NB4 (cell line): ENCODE measurements at places on chromosomes 2 and 18.

DNA sequence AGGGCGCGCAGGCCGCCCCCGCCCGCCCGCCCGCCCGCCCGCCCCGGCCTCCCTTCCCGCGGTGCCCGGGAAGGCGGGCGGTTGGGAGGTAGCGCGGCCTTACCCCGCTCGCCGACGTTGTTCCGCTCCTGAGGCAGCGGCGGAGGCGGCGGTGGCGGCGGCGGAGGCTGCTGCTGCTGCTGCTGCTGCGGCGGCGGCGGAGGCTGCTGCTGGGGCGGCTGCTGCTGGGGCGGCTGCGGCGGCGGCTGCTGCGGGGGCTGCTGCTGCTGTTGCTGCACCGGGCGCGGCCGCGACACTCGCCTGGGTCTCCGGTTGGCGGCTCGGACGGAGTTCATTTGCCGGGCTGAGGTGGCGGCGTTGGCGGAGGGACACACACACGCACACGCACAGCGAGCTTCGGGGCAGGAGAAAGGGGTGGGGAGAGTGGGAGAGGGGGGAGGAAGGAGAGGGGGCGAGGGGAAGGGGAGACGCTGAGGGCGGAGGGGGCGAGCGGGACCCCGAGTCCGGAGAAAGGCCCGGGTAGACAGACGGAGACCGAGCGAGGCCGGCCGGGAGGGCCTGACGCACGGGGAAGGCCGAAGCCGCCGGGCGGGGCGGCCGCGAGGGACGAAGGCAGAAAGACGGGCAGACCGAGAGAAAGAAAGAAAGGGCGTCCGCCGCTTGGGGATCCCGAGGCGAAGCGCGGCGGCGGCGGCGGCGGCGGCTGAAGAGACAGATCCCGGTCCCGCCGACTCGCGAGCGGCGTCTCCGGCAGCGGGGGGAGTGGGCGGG is 727 bp downstream of the FBXO11 start:
- peak; percentile 79 for DNase-seq

- peak; percentile 67 for DNase-seq
Measured at GRCh38 chr2:41836948-41837347, 210.9 kb upstream of the PKDCC start.

GRCh38 chr2:98772536-98772935 is 41.6 kb upstream of the MGAT4A start:
- peak; percentile 64 for DNase-seq

GRCh38 chr2:159832858-159833257 is 34.9 kb upstream of the CD302 start:
- DNase-seq, result no peak

DNA sequence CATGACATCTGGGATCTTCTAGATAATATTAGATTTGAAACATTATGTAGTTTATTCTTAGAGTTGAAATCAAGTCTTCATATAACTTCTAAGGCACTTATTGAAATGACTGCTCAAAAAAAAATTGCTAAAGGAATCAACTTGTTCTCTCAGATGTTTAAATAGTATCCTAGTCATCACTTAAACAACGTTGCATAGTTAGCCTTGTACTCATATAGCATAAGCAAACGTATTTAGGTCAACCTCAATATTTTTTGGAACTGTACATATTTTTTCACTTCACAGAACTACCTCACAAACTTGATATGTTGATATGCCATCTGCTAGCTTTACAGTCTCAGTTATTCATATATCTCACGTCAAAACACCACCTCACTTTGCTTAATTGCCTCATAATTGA is 47.1 kb upstream of the CREB1 start:
- DNase-seq, result no peak

- no peak for DNase-seq
Measured at GRCh38 chr2:146677280-146677679, 1167.5 kb upstream of the ACVR2A start.

GRCh38 chr2:131475831-131476230 is at the start of gene TUBA3D:
Gene TUBA3D, plus strand, starts transcription at chr2:131476119. Its CDS starts 81 bp downstream, at chr2:131476200.
- DNase-seq, result no peak

DNA sequence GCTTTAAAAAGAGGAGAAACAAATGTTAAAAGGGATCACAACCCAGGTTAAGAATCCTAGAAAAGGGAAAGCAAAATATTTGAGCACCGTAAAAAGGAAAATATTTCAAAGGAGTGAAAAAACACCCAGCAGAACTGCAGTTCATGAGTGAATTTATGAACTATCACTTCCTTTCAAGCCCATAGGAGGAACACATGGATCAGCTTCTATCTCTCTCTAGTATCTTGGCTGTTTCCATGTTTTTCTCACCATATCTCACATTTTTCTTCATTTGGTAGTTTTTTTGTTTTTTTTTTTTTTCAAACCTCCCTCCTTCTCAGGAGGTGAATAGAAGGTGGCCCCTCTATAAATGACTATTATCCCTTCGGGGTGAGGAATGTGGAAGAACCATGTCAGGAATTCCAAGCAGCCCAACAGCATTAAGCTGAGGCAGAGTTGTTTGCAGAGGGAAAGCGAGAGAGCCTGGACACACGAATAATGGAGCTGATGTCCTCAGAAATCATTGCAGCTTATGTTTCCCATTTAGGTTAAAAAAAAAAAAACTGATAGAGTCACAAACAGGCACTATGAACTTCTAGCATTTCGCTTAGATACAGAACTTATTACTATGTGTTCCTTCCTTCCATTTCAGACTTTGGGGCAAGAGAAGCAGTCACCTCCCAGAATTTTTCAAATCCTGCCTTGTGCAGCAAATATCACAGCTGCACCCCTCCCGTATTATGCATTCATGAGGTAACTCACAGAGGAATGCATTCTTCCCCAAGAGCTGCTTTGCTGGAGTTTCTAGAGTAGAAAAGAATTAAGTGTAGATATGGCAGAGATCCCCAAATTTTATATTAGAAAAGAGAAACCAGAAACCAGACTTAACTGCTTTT is 315.6 kb downstream of the IRS1 start:
- no peak for DNase-seq

DNA sequence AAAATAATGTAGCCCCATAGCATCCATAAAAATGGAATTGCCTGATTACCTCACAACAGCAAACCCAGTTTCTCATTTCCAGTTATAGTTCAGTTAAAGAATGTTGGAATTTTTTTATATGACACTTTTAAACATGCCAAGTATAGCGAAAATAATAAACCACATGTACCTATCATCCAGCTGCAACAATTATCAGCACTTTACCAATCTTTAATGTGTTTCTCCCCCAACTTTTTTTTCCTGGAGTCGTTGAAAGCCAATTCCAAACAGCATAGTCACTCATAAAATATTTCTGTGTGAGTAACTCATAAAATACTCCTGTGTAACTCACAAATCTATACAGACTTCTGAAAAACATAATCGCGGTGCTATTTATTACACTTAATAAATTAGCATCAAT is 38.1 kb downstream of the SMAD4 start:
- no peak for DNase-seq

- no peak for DNase-seq
Measured at GRCh38 chr2:57878171-57878865, 168.3 kb upstream of the VRK2 start.

- DNase-seq, result no peak
Measured at GRCh38 chr18:61464551-61465142, 131.4 kb downstream of the CDH20 start.

GRCh38 chr2:152620208-152620607 is 97.1 kb downstream of the PRPF40A start:
- no peak for DNase-seq

DNA sequence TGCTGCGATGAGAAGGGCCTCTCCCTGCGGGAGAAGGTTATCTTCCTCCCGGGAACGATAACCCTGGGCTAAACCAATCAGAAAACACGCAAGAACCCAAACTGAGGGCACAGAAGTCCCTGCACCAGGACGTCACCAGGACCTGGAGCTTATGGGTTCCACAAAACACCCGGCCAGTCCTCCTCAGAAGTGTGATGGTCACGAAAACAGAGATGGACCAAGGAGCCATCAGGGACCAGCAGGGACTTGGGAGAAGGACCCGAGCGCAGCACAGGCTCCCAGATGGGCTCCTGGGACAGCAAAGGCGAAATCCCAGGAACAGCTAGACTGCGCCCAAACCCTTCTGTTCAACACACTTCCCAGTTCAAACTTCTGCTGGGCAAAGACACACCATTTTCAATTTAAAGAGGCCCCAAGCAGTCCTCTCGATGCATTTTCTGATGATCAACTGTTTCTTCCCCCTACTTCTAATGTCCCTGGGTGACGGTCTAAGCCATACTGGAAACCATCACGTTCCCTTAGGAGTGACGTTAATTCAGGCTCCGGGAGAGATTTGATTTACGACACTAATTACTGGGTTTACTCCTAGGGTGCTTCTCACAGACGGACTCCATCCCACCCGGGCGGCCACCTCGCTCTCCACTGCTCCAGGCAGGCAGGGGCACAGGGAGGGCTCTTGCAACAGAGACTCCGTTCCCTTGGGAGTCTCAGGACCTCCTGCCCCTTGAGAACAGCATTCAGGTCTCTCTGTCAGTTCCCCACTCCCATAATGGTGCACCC is 29.2 kb downstream of the ZNF516 start:
- peak; percentile 49 for DNase-seq

DNA sequence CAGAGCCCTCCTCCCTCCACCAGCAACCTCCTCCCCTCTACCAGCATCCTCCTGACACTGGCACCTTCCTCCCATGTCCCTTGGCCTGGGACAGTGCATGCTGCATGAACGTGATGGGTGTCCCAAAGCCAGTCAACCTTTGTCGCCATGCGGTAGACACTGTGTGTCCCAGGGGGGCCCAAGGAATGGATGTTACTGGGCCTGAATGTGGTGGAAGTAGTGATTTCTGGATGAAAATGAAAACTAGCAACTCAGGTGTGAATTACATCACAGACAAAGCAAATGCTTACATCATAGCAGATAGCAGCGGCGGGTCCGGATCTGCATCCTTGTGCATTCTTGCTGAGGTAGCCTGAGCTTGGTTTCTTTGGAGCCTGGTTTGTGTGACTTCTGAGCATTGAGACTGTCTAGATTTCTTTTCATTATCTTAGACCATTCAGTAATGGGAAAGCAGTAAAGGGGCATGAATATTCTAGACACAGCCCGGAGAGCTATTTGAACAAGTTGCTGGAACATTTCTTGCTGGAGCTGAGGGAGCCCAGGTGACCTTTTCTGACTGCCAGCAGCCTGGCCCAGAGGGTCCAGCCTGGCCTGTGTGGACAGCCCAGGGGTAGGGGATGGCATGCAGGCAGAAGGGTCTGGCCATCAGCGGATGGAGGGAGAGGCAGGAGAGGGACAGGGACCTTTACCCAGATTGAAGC is 100.4 kb downstream of the FAM210A start:
- DNase-seq, result no peak

DNA sequence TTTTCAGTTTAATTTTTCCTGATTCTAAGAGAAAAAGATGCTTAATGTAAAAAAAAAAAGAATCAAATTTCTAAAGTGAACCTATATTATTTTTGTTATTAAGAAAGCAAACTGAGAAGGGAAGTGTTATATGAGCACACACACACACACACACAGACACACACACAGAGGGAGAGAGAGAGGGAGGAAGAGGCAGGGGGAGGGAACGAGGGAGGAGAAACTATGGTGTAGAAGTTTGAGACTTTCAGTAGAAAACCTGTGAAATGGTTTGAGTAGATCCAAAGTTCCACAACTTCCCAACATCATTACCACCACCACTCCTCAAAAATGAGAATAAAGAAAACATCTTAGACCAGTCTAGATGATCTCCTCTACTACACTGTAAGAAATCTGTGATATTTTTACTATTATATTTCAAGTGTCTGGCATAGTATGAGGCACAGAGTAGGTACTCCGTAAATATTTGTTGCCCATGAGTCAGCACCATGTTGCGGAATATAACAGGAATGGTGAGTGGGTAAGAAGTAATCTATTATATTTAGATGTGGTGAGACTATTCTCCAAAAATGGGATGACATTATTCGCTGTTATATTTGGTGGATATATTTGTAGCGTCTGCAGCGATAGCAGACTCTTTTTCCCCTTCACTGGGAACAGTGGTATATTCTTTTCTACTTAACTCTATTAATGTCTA is 149.4 kb upstream of the DNMT3A start:
- no peak for DNase-seq

DNA sequence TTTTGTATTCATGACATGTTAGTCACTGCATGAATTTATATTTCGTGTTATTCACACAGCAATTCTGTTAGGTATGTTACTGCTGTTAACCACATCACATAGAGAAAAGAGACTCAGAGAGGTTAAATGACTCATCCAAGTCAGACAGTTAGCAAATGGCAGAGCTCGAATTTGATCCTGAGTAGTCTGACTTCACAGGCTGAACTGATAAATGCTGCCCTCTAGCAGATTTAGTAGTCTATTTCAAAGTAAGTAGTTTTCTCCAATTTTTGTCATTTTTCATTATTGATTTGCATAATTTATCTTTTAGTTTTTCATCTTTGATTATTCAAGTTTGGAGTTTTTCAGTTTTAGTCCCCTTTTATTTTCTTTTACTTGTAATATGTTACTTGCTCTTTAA is 58.3 kb downstream of the WDR7 start:
- peak; percentile 72 for DNase-seq

DNA sequence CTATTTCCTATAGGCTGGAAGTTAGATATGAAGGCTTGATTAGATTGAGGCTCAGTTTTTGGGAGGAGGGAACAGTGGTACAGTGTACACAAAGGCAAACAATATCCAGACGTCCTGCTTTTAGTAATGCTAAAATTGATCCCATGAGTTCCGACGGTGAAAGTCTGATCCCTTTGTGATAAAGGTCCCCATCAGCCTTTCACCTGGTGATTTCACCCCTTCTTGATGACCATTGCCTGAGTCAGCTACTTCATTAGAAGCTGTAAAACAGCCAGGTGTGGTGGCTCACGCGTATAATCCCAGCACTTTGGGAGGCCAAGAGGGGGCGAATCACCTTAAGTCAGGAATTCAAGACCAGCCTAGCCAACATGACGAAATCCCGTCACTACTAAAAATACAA is 29.7 kb downstream of the TWSG1 start:
- DNase-seq, result no peak

GRCh38 chr2:109230941-109231420 is 102.0 kb downstream of the SH3RF3 start:
- DNase-seq, result peak; percentile 53

DNA sequence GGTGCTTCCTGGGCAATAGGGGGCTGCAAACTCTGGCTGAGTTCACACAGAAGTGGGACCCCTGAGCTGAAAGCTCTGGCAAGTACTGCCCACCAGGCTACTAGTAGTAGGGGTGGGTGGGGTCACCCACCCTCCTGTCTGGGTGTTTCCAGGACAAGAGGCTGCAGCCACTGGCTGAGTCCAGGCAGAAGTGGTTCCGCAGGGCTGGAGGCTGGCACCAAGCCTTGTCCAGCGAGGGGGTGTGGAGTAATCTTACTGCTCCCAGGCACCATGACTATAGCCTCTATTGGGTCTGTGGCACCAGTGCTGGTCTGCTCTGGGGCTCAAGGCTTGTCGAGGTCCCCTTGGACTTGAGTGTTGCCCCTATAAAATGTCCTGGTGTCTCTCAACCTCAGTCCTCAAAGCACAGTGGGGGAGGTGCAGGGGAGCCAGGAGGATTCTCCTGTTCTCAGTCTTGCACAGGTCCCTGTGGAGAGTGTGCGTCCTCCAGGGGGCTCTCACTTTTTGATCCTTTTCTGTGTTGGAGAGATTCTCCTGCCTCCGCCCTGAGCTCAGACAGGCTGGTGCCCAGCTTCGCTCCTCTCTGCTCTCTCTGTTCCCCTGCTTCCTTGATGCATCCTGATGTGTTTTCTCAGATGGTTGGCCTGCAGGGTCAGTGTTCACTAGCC is 48.1 kb downstream of the NUP35 start:
- DNase-seq, result no peak

GRCh38 chr2:22993250-22993649 is 391.7 kb upstream of the KLHL29 start:
- no peak for DNase-seq
